ENCODE measurements at places on chromosomes 7 and 10.

DNA sequence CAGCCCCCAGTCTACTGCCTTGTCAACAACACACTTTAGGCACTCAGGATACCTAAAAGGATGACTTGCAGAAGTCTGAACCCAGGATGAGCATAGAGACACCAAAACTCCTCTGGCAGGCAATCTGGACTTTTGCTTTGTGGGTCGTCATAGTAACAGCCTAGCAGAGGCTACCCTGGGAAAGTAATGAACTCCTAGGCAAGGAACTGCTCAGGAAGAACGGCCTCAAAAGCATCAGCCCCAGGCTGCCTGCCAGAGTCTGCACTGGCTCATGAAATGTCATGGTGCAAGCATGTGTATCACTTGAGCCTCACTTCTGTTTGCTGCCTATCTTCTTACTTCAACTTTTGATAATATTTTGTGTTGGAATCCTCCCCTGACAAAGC, 715.1 kb downstream of the GRID1 start:
- DNase-seq, result no peak

- peak; percentile 83 for DNase-seq
Measured at GRCh38 chr7:39919646-39920045, 30.4 kb upstream of the CDK13 start.

- no peak for DNase-seq
Measured at GRCh38 chr10:102832987-102833386, 4.2 kb downstream of the CYP17A1 start.

DNA sequence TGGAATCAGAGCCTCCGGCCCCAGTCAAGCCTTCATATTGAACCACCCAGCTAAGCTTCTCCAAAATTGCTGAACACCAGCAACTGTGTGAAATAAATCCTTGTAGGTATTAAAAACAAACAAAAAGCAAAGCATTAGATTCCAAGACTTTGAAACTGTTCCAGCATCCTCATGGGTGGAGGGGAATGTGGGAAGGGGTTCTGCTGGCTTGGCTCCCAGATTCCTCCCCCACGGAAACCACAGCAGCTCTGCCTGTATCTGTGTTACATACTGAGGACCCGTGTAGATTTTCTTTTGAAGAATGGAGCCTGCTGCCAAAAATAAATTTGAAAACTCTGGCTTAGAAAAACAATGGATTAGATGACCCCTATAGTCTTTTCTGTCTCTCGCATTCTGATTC, 20.0 kb downstream of the AKR1B1 start:
- DNase-seq, result no peak

- no peak for DNase-seq
Measured at GRCh38 chr7:121372376-121373010, 23.6 kb downstream of the FAM3C start.

DNA sequence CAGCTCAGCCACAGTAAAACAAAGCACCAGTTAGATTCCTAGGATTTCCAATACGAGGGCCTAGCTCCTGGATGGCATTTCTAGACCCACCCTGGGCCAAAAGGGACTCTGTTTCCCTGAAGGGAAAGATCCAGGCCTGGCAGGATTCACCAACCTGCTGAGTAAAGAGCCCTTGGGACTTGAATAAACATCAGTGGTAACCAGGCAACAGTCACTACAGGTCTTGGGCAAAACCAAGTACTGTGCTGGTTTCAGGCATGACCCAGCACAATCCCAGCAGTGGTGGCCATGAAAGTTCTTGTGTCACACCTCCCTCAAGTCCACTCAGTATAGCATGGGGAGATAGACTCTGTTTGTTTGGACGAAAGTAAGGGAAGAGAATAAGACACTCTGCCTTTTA, 31.0 kb upstream of the STARD3NL start:
- no peak for DNase-seq

GRCh38 chr10:50990568-50991455, 83.5 kb upstream of the PRKG1 start:
- no peak for DNase-seq

DNA sequence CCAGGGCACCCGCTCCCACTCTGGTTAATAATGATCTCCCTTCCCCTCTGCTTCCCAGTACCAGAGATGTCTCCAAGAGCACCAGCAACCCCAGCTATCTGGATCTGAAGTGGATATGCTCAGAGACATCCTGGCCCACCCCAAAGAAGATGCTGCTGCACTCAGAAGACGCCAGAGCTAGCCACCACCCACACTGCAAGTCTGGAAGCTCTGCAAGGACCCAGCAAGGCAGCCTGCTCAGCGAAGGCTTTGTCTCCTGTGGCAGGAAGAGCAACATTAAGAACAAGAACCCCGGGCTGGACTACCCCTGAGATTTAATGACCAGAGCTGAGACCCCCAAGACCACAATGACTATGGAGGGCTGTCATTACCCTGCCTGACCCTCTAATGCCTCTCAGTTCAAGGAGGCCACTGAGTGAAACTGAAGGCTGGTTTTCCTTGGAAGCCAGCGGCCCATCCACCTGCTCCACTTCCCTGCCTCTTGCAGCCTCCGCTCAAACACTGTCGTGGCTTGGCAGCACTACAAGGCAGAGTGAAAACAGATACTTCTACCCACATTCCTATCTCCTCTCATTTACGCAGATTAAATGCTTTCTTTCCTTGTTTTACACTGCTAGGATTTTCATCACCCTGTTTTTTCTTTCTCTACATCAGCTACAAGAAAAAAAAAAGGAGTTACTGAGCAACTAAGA, 202.2 kb downstream of the SNX10 start:
- no peak for DNase-seq

GRCh38 chr7:157612009-157612663, 275.3 kb downstream of the DNAJB6 start:
- DNase-seq, result no peak

All from left lobe of liver (tissue), 2 donors.